ENCODE measurements at places on chromosomes 2 and 18.
A peak's percentile ranks its signal among the peaks of the same experiment; 100 is the strongest.

GRCh38 chr2:88855620-88856408, 164.3 kb downstream of the RPIA start:
- DNase-seq, result no peak

GRCh38 chr2:226660526-226660925, 139.1 kb downstream of the IRS1 start:
- no peak for DNase-seq

GRCh38 chr2:39606585-39606984, 59.1 kb upstream of the TMEM178A start:
- no peak for DNase-seq

DNA sequence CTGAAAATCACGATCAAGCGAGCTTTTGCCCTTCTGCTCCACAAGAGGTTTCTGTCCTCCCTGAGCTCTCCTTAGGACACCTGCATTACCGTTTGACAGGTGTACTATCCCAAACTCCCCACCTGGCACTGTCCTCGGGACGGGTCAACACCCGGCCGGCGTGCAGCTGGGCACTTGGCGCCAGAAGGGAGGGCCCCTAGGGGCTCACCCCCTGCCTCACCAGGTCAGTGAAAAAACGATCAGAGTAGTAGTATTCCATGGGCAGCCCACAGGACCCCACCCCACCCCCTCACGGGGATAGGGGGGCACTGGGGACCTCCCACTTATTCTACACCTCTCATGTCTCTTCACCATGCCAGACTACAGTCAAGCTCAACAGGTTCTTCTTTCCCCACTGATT, 117.6 kb upstream of the ANKRD30BL start:
- DNase-seq, result no peak

DNA sequence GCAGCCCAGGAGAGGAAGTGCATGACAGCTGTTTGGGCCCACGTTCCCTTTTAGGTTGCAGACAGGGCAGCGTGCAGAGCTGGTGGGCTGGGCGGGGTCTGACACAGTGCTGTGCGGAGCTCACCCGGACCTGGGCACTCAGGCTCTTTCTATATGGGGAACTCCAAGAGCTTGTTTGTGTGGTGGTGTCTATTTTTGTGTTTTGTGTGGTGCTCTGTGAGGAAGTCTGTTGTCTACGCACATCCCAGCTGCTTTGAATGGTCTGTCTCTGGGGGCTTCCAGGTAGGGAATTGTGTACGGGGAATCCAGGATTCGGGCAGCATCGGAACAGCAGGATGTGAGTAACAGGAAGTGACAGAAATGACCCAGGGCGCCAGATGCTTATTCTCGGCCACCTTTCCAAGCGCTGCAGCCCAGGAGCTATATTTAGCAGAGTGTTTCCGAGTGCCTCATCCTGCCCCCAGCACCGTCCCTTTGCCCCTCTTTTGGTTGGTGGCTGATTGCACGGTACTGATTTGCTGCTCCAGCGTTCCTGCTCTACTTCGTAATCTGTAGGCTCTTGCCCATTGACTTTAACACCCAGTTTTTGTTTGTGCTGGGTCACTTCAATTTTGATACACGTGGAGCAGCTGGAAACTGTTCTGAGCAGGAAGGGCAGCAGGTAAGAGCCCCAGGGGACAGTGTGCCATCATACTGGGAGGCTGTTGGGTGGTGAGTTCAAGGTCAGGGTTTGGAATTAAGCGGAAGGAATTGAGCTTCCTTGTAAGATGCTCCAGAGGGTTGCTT, 64.7 kb downstream of the DGKD start:
- DNase-seq, result no peak

- DNase-seq, result peak; percentile 21
Measured at GRCh38 chr2:189751080-189751658, 11.4 kb downstream of the OSGEPL1 start.

DNA sequence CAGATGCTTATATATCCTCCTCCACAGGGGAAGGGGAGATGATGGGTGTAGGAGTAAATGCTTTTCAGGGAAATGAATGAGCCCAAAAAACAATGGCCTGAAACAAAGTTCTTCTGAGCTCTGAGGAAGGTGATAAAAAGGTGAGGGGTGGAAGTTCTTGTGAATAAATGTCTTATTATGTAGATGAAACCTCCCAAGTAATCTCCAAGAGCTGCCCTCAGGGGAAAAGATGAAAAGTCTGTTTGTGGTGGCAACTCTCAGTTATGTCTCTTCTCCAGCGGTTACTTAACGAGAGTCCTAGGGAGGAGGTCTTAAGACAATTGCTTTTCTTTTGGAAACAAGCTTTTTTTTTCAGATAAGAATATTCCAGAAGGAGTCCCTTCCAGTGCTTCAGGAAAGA, 115.5 kb upstream of the CHAC2 start:
- DNase-seq, result no peak

GRCh38 chr2:231130336-231131056, 5.7 kb upstream of the HTR2B start:
- DNase-seq, result no peak

GRCh38 chr2:55048508-55049042, 1.7 kb downstream of the RTN4 start:
- DNase-seq, result no peak

DNA sequence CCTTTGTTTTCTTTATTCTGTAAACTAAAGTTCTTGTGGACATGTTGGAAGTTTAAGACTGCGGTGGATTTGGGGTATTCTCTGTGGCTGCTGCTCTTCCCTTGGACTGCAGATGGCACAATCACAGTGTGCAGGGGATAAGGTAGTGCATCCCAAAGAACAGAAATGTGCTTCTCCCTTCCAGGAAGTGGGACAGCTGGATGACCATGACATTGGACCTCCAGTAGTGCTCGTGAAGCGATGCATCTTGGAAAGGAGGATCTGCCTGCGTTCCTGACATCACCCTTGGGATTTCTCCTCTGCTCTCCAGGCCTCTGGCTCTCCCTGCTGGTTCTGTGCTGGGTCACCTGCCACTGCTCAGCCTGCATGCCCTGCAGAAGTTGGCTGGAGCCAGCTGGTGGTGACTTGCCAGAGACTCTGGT, 109.9 kb downstream of the SLC4A3 start:
- no peak for DNase-seq

DNA sequence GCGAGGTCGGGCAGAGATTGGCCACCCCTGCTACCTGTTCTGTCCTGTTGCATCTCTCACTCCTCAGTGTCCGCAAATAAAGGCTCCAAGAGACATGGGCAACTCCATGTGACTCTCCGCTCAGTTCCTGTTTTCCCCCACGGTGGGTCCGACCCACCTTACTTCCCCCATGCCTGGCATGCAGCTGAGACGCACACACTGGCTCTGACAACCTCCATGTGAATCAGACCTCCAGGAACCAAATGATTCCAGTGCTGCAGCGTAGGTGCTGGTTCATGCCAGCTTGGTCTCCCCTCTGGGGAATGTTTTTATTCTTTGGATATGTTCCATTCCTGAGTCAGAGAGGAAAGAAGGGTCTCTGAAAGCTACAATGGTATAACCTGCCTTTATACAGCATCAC, 221.5 kb downstream of the SH3RF3 start:
- DNase-seq, result no peak

- no peak for DNase-seq
Measured at GRCh38 chr2:83595121-83595690, 863.9 kb downstream of the SUCLG1 start.

Measured in neural crest cell (in vitro differentiated cells).